ENCODE measurements at places on chromosomes 1 and 21. TPM values are rescaled to one million over a fixed set of nuclear protein-coding genes. Genes with fewer than 3 reads are reported as not detected.

- DNase-seq = no peak
Observed at GRCh38 chr1:43979528-43980254, 681 bp downstream of the B4GALT2 start.

DNA sequence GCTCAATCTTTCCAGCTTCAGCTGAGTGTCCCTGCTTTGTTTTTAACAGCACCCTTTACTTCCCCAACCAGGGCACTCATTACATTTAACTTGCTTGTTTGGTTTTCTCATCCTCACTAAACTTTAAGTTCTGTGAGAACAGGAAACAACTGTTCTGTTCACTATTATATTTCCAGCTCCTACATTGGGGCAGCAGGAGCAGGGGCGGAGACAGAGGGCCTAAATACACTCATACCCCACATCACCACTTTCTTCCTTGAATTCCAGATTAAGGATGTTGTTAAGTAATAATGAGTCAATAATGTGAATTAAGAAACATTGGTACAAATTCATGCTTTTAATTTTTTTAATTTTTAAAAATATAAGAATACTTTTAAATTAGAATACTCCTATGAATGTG is 6.0 kb downstream of the DRAM2 start:
- DNase-seq = no peak

- DNase-seq = no peak
Observed at GRCh38 chr1:107883562-107883961, 81.4 kb downstream of the VAV3 start.

- no peak for DNase-seq
Observed at GRCh38 chr21:36126621-36127110, 8.2 kb upstream of the CBR3 start.

GRCh38 chr1:214441119-214441518 is 110.3 kb downstream of the PTPN14 start:
- no peak for DNase-seq

DNA sequence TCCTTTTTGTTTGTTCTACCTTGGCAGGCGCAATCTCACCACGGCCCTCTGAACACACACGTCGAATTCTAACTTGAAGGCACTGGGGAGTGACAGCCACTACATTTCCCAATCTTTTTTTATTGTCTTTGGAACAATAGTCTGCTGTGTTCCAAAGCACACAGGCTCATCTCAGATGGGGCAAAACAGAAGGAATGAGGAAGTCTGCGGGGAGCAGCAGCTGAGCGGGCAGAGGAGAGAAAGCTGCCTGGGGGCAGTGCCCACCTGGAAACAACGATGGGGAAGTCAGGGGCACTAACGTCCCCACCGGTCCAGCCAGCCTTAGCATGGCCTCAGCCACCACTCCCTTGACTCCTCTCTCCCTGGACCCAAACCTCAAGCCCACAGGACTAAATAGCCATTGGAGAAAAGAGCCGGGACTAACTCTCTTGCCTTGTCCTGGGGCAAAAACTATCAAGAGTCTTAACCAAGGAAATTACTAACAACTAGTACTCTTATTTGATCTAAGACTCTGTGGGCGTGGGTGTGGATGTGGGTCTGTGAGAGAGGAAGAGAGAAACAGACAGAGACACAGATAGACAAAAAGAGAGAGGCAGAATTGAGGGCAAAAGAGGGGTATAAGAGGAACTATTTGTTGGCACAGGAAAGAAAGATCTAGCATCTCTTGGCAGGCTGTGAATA is 34.2 kb downstream of the SYF2 start:
- DNase-seq = no peak

DNA sequence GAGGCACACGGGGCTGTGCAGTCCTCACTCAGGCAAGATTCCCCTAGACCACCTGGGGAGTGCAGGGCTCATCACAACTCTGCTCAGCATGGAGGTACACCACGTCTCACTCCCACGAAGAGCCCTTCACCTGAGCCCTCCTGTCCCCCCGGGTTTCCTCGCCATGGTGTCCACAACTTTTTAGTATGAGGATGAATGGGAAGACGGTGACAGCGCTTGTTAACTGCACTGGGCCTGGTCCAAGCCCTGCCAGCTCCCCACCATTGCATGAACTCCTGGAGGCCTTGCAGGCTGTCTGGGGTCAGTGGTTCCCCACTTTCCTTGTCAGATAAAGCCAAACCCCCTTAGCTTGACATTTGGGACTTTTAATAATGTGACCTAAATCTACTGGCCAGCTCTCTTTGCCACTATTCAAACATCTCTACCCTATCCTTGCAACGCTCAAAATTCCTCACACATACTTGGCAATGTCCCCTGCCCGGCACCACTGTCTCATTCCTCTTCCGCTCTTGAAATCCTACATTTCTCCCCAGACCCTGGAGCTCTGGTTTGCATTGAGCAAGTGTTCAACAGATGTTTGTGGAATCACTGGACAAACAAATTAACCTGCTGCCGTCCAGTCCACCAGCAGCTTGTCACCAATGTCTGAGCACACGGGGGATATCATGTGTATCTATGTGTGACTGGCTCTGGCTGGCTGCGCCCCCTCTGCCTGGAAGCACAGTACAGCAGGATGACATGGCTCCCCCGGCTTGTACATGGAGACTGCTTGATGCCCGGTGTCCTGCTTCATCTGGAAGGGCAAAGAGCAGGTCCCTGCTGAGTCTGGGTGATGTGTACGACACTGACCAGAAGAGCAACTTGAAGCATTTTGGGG is 11.2 kb downstream of the TMEM9 start:
- DNase-seq = no peak

- no peak for DNase-seq
Observed at GRCh38 chr1:25628741-25629421, 12.3 kb downstream of the MAN1C1 start.

DNA sequence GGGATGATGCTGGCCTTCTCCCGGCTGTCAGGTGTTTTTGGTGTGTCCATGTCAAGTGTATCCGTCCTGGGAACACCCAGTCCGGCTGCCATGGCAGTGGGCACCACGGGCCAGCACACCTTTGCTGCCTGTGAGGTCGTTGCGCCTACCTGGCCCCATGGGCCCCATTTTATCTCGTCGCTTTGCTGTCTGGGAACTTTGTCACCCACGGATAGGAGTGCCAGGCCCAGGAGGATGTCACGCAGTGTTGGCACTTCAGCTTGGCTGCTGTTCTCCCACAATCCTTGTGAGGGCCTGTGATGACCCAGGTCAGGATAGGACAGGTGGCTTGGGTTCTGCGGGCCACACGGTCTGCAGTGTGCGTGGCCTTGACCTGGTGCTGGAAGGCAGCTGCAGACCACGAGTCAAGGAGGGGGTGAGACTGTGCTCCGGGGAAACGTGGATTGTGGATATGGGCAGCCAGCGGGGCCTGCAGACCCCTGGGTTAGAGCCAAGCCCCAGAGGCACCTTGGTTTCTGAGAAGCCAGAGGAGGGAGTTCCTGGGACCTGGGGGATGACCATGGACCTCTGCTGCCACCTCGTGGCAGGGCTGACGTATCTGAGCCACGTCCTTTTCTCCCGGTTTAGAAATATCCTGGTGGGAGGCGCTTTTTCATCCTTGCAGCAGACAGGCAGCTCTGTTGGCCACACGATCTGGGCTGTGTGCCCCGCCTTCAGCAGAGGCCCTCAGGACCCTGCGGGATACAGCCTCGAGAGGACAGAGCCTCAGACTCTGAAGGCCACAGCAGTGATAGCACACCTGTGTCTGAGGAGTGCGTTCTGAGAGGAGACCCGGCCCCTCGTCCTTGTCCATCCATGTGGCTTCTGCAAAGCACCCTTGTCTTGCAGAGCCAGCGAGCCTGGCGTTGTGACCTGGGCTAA is 161.1 kb upstream of the COL6A1 start:
- peak; percentile 80 for DNase-seq

DNA sequence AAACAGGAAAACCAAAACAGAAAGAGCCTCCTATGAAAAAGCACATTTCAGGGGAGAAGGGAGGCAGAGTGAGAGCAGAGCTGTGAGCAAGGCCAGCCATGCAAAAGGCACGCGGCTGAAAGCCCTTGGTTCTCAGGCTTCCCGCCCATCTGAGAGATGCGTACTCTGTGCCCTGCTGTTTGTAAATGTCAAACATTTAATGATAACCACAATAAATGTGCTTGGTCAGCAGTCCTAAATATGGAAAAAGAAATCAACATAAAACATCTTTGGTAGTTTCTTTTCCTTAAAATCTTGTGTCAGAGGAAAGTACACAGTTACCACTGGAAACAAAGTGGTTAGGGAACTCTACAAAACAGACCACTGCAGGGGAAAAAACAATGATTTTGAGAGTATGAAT is 283.1 kb downstream of the DSCAM start:
- DNase-seq = no peak

DNA sequence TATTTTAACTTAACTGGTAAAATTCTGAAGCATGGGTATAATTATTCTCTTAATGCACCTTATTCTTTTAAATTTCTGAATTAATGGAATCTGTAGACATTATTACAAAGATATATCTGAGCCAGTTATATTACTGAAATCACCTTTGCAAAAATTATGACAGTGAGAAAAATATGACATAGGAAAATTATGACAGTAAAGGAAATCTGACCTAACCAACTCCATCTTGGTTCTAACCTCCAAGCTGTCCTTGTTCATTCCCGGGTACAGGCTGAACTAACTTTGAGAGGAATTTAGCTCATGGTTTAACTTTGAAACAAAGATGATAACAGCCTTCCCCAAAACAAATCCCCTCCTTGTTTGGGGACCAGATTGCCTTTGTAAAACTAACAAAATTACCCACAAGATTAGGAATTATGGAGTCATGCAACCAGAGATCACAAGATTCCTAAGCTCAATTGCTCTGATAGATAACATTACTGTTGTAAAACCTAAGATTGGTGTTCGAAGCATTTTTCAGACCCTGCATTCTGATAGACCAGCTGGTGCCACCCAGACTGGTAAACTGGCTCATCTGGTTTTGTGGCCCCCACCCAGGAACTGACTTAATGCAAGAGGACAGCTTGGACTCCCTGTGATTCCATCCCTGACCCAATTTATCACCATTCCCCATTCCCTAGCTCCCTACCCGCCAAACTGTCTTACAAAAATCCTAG is 9.4 kb upstream of the CD55 start:
- no peak for DNase-seq

DNA sequence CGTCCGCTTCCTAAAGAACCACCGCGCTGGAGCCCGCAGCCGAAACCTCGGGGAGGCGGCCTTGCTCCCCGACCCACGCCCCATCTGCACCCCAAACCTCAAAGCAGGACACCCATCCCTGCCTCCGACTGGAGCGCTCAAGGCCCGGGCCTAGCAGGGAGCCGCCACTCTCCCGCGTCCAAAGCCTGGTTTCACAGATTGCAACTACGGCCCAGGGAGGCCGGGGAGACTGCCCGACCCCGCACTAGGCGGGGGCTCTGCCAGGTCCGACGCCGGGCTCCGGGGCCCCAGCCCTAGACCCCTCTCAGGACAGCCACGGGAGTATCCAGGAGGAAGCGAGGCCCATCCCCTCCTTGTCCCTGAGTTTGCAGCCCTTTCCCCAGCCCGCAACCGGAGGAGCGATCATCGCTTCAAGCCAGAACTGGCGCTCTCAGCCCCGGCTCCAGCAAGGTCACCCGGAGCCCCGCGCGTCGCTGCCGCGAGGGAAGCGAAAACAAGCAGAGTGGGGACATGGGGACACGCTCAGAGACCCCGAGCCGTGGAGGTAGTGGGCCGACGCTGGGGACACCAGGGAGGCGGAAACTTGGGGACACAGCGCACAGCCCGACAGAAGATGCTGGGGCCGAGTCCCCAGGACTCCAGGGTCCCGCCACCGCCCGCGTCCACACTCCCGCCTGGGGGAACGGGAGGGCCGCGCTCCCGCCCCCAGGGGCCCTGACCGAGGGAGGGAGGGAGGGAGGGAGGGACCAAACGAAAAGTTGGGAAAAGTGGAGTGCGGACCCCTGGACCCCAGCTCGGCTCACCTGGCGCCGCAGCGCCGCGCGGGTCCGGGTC is 433 bp downstream of the TMEM200B start:
- no peak for DNase-seq

GRCh38 chr1:205061665-205062069 is 18.7 kb downstream of the CNTN2 start:
- DNase-seq = peak; percentile 76

- no peak for DNase-seq
Observed at GRCh38 chr1:203122159-203122558, 5.4 kb upstream of the ADORA1 start.

- no peak for DNase-seq
Observed at GRCh38 chr1:155044812-155045657, 6.1 kb upstream of the ADAM15 start.

DNA sequence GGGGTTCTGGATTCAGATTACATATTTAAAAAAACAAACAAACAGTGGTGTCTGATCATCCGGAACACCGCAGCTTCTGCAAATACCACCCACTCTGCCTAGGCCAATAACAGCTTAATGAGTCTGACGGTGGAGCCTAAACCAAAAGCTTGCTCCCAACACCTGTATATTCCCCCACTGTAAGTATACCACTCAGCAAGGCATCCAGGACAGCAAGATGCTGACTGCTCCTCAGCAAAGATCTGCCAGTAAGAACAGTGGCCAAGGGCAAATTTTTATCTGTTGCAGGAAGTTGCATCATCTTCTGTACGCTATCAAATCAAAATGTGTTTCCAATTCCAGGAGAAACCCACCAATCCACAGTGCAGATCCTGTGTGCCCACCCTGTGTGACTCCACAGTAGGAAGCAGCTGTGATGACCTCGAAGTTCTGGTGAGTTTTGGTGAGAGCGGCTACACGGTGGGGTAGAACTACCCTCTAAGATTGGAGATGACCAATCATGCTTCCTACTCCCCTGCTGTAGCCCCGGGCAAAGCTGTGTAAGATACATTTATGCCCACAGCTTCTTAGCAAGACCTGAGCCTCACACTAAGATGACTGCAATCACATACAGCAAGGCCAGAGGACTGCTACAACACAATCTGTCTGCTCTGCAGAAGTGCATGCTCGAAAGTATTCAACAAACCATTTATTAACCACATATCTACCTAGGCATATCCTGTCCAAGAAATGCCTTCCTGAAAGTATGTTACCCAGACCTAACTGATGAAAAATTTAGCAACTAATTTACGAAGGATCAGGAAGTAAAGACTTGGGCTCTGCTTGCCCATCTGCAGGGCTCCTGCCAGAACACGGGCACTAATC is 30.5 kb downstream of the SIPA1L2 start:
- no peak for DNase-seq

DNA sequence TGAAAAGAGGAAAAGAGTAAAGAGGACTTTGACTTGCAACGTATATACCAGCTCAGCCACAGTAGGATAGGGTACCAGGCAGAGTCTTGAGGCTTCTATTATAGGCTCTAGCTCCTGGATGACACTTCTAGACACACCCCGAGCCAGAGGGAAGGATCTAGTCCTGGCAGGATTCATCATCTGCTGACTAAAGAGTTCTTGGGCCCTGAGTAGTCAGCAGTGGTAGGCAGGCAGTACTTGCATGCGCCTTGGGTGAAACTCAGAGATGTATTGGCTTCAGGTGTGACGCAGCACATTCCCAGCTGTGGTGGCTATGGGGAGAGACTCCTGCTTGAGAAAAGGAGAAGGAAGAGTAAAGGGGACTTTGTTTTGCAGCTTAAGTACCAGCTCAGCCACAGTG is 162.3 kb upstream of the APP start:
- no peak for DNase-seq

LCE1A gene
- polyA plus RNA-seq = not detected

BMP8A gene
- 0.34 TPM for polyA plus RNA-seq
